ENCODE measurements at places on chromosomes 7 and 10.

GRCh38 chr10:24515481-24515880, 208.2 kb downstream of the ARHGAP21 start:
- no peak for DNase-seq

GRCh38 chr10:19133992-19134391, 85.4 kb downstream of the MALRD1 start:
- DNase-seq: no peak

GRCh38 chr7:44223362-44224079, 22.7 kb downstream of the YKT6 start:
- DNase-seq: no peak

GRCh38 chr10:124524991-124525653, 63.5 kb downstream of the LHPP start:
- no peak for DNase-seq

- DNase-seq: no peak
Measured at GRCh38 chr7:157008206-157009169, 2.0 kb downstream of the MNX1 start.

DNA sequence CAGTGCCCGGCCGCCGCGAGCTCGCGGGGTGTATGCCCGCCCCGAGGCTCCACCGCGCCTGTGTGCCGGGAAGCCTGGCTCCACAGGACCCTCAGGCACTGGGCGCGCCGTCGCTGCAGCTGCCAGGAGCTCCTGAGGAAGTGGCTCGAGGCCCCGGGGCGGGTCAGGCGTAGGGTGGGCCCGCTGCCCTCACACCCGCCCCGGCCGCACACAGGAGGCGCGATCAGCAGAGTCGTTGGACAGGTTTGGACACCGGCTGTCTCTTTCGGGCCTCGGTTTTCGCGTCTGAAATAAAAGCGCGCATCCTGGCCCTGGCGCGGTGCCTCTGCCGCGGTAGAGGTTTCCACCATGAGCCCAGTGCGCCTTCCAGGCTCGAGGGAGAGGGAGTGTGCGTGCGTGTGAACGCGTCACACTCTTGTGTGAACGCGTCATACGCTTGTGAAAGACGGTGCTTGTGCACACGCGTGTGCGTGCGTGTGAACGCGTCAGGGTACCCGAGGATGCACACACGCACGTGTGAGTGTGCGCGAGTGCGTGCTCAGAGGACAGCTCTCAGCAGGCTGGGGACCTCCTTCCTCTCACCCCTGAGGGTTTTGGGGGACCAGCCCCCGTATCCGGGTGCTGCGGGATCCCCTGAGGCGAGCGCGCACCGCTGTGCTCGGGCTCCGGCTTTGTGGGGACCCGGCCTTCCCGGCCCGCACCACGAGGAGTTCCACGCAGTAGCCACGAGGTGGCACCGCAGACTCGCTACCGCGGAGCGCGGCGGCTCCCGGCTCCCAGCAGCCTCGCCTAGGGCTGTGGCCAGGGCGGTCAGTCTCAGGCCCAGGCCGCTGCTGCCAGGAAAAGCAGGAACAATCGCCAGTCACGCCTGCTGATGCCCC, 83.8 kb downstream of the BMS1 start:
- DNase-seq: peak; percentile 78

DNA sequence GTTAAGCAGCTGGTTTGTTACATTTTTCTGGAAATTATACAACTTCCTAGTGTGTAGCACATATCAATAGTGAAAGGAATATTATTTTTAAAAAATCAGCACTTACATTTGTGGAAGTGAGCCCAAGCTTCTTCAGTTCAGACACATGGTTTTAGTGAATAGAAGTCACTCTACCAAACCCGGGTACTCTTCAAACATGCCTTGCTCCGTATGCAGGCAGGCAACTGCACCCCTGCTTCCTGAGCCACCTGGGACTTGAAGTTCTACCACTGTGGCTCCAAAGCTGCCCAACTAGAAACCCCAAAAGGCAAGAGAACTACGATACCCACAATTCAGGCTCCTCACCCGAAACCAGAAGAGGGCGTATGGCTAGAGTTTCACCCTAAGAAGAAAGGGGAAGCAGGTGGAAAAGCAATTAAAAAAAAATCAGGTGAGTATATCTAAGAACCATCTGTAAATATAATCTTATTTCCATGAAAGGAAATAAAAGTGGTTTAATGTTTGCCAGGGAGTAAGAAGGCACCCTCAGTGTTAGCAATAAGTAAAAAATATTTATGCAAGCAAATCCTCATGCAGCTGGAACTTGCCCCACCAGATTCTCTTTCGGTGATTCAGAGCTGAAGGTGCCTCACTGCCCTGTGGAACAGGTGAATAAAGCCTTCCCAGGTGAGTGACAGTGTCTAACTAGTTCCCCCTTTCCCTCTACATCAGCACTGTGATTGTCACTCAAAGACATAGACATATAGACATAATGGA, at the start of gene MACC1:
MACC1 (minus strand) TSS at position 192 of the 756 bp plus-strand sequence. CDS start 55,522 bp downstream, outside the sequence.
- DNase-seq: no peak

DNA sequence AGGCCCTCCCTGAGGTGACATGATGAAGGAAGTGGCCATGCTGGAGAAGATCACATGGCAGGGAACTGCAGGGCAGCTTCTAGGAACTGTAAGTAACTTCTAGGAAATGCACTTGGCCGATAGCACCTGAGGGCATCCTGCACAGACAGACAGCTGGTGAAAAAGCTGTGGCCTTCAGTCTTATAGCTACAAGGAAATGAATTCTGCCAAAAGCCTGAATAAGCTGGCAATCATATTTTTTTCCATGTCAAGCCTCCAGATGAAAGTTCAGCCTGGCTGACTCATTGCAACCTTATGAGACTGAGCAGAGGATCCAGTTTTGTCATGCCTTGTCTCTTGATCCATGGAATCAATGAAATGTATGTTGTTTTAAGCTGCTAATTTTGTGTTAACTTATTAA, 91.1 kb upstream of the CACNA2D1 start:
- no peak for DNase-seq

GRCh38 chr7:99219185-99219767, 11.4 kb upstream of the KPNA7 start:
- DNase-seq: no peak

- DNase-seq: no peak
Measured at GRCh38 chr10:31125789-31126188, 94.1 kb upstream of the ZNF438 start.

GRCh38 chr10:72228318-72228751, 12.3 kb upstream of the ASCC1 start:
- no peak for DNase-seq

DNA sequence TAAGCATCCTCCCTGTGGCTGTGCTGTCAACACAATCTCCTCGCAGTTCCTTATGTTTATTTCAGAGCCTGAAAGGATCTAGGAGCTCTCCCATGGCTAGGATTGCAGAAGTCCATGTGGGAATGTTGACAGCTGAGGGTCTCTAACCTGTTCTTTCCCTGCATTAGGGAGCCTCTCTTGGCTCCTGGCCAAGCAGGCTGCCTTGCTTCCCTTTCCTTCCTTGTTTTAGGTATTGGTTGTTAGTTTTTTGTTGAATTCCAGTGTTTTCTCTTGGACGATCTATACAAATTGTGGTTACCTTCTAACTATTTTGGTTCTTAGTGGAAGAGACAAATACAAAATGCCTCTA, 171.8 kb downstream of the MLLT10 start:
- no peak for DNase-seq

DNA sequence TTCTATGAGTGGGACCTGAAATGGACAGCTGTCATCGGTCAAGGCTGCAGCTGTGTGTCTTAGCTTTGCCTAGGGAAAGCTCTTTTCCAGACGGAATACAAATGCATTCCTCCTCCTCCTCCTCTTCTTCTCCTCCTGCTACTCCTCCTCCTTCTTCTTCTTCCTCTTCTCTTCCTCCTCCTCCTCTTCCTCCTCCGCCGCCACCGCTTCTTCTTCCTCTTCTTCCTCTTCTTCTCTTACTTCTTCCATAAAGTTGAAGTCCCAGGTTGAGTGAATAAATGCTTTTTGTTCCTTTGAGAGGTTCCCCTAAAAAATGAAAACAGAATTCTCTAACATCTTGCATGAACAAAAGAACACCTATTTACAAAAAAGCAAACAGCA, 28.7 kb downstream of the KLF6 start:
- DNase-seq: no peak

GRCh38 chr7:44650772-44651171, 44.3 kb downstream of the OGDH start:
- DNase-seq: no peak

GRCh38 chr7:98761225-98761624, 108.6 kb downstream of the TMEM130 start:
- no peak for DNase-seq

- no peak for DNase-seq
Measured at GRCh38 chr7:27551803-27552400, 110.8 kb downstream of the HIBADH start.

DNA sequence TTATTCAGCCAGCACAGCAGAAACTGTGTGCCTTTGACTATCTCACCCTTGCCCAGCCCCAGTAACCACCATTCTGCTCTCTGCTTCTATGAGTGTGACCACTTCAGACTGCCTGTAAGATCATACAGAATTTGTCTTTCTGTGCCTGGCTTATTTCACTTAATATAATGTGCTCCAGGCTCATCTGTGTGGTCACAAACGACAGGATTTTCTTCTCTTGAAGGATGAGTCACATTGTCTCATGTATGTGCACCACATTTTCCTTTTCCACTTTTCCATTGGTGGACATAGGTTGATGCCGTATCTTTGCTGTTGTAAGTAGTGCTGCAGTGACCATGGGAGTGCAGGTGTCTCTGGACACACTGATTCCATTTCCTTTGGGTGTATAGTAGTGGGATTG, 122.5 kb upstream of the LANCL2 start:
- no peak for DNase-seq

- DNase-seq: no peak
Measured at GRCh38 chr7:79091661-79092060, 361.8 kb downstream of the MAGI2 start.

GRCh38 chr10:122646511-122647382, 52.9 kb downstream of the C10orf120 start:
- DNase-seq: no peak

DNA sequence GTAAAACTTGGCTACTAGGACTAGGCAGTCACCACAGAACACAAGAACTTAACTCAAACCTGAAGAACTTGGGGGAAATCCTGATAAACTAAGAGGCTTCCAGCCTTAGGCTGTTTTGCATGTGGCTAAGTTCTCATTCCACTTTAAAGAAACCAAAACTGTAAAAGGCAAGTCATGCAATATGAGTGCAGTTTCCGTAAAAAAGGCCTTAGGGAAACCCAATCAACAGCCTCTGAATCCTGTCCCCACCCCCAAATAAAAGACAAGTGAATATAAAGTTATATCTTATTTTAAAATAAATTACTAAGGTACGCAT, 95.1 kb downstream of the USP6NL start:
- DNase-seq: no peak

GRCh38 chr7:109282726-109283125, 713.1 kb downstream of the DNAJB9 start:
- no peak for DNase-seq

- no peak for DNase-seq
Measured at GRCh38 chr10:133399123-133399601, 5.2 kb downstream of the MTG1 start.

DNA sequence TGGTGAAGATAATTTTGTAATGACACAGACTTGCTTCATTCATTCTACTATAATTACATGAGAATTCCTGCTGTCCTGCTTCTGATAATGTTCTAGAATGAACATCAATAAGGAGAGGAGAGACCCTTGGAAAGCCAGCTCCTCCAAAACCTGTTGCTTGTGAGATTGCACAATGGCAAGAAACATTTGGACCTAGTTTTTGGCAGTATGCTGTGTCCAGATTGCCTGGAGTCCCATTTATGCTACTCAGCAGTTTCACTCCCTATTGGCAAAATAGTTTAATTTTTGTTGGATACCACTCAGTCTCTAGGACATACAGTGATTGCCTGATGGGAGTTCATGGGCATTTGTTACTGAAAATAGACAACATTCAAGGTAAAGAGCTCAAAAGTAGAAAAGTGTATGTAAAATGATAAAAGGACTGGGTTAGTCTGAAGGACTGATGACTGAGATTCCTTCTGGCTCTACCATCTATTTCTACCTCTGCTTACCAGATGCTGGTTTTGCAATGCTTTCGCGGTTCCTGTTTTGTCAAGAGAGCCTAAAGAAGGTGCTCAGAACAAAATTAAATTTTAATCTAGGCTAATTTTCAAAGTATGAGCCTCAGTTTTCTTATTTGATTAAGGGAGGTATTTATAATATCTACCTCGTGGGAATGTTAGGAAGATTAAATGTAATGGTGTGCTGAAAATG, 8.0 kb upstream of the ACTR3B start:
- no peak for DNase-seq

- no peak for DNase-seq
Measured at GRCh38 chr10:112078003-112078402, 105.6 kb downstream of the GPAM start.

DNA sequence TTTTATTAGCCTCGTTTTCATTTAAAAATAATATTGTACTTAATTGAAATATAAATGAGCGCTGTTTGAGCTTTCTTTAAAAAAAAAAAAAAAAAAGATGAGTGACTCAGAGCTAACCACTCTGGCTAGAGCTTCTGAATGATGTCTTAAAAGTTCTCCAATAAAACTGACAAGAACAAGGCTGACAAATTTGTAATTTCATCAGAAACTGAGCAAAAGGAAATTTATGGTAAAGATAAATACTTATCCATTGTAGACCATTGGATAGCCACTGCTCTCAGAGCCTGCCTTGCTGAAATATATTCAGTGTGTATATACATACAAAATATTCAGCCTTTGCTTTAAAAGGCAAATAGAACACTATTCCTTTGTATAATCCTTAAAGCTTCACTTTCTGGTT, 91.2 kb upstream of the OIT3 start:
- no peak for DNase-seq

GRCh38 chr10:121889212-121889611, 38.6 kb downstream of the ATE1 start:
- DNase-seq: no peak

GRCh38 chr7:156039971-156040677, 227.9 kb upstream of the SHH start:
- DNase-seq: no peak

GRCh38 chr10:101888251-101888949, 44.8 kb upstream of the KCNIP2 start:
- DNase-seq: no peak

GRCh38 chr7:36661135-36661840, 63.0 kb downstream of the AOAH start:
- DNase-seq: no peak

GRCh38 chr7:13633857-13634256, 355.6 kb downstream of the ETV1 start:
- no peak for DNase-seq

GRCh38 chr7:102985176-102985783, 72.5 kb downstream of the LRRC17 start:
- no peak for DNase-seq

DNA sequence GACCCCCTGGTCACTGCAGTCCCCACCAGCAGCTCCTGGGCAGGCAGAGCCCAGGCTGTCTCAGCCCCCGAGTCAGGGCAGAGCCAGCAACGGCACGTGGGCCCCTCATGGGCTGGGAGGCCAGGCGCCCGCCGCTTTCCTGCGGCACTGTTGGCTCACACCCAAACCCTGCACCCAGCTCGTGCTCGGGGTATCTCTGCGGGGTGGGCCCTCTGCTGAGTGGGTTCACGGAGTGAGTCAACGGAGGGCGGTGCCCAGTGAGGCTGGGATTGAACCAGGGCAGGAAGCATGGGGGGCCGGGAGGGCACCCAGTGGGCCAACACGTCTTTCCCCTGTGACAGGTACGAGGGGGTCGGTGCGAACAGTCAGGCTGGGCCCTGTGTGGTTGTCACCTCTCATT, 28.9 kb downstream of the ADAP1 start:
- DNase-seq: no peak

- no peak for DNase-seq
Measured at GRCh38 chr10:3668966-3669330, 116.1 kb downstream of the KLF6 start.

- DNase-seq: no peak
Measured at GRCh38 chr10:21624951-21625350, 90.9 kb downstream of the MLLT10 start.
